ENCODE measurements at places on chromosomes 13 and 19.

DNA sequence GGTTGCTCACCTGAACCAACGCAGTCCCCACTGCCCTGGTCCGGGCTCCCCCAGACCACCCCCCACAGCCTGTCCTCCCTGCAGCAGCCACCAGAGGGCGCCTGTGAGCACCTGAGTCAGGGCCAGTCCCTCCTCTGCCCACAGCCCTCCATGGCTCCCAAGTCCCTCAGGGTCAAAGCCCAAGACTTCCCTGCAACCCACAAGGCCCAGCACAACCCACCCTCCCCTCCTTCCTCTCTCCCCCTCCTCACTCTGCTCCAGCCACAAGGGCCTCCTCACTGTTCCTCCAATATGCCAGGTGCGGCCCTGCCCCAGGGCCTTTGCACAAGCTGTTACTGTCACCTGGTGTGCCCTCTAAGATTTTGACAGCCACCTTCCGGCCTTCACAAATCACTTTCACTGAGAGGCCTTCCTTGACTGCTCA, 10.9 kb downstream of the GNA15 start:
- DNase-seq, result no peak

- DNase-seq, result no peak
These were observed 638.8 kb upstream of the SLITRK6 start for GRCh38 chr13:86438034-86438433.

DNA sequence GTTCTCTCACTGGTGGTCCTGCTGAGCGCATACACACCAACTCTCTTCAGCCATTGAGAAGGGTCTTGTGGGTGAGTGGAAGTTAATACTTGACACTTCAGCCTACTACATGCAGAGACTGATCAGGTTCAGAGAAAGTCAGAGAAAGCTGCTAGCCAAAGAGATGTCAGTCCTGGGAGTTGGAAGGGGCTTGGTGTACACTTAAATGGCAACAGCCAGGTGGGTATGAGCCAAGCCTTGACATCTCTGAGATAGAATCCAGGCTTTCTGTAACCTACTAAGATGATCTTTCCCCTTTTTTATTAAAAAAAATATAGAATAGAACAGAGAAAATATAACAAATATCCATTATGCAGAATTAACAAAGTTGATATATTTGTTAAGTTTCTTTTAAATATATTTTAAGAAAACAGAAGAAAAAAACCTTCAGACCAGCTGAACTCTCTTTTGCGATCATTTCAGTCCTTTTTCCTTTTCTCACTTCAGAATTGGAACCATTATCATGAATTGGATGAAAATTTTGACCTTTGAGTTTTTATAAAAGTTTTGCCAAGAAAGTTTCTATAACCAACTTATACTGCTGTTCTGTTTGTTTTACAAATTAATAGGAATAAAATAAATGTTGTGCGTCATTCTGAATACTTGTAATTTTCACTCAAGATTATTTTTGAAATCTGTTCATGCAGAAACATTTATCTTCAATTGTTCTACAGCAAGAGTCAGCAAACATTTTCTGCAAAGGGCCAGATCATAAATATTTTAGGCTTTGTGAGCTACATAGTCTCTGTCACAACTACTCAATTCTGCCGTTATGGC, 153.0 kb downstream of the RFC3 start:
- no peak for DNase-seq

- no peak for DNase-seq
These were observed 69.3 kb upstream of the MYO16 start for GRCh38 chr13:108560093-108560492.

GRCh38 chr13:44274771-44275205, 98.8 kb upstream of the SERP2 start:
- no peak for DNase-seq

DNA sequence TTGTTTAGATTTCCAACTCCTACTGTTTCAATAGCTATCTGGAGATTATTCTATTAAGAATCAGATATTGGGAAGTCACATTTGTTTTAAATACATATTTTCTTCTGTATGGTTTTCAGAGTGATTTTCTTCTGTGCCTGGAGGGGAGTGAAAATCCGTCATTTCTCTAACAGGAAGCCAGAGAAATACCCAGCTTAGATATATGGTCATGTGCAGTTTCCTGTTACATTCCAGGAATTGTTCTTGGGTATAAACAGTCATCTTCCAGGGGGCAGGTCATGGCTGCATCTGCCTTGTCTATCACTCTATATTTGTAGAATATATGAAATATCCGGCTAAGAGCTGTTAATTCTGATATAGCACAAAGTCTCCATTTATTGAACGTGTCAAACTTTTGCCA, 77.5 kb upstream of the MIR17HG start:
- DNase-seq, result no peak

DNA sequence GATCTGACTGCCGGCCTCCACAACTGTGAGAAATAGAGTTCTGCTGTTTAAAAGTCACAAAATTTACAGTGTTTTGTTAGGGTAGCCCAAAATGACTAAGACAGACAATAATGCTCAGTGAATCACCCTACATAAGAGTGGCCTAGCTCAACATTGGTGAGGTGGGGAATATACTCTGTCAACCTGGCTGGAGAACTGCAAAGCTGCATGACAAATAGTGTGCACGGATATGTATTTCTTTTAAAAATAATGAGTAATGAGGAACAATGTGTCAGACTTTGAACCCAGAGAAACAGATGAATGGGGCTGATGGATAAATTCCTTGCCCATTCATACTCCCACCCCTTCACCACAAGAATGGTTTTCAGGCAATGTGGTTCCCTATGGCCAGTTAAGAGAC, 372.4 kb downstream of the SUCLA2 start:
- DNase-seq, result no peak

- DNase-seq, result no peak
These were observed 2.7 kb downstream of the PHLDB3 start for GRCh38 chr19:43501661-43502418.

GRCh38 chr13:114104655-114105520, 27.5 kb downstream of the RASA3 start:
- no peak for DNase-seq

DNA sequence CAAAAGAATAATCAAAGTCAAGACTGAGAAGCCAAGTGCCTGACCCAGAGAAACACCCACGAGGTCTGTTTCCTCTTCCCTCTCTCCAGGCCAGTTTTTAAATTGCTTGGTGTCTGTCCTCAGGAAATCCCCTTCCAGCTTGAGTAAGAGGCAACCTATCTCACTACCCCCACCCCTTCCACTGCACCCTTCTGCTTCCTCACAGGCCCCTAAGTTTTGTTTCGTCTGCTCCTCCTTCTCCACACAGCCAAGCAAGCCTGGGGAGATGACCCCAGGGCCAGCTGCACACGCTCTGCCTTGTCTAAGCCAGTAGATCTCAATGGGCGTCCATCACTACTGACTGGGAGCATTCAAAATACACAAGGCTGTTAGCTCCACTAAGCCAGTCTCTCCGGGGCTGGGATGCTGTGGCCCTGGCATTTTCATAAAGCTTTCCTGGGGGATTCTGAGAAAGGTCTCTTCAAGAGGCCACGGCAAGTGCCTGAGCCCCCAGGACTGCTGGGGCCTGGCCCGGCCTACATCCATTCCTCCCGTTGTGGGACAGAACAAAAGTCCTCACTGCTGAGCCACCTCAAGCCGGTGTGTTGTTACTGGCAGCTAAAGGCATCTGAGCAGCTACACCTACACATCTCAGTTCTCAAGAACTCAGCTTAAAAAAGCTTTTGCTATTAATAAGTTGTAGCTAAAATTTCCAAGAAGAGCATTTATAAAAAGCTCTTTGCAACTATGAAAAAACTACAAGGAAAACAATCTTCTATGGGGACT, 14.9 kb upstream of the IL4I1 start:
- no peak for DNase-seq

DNA sequence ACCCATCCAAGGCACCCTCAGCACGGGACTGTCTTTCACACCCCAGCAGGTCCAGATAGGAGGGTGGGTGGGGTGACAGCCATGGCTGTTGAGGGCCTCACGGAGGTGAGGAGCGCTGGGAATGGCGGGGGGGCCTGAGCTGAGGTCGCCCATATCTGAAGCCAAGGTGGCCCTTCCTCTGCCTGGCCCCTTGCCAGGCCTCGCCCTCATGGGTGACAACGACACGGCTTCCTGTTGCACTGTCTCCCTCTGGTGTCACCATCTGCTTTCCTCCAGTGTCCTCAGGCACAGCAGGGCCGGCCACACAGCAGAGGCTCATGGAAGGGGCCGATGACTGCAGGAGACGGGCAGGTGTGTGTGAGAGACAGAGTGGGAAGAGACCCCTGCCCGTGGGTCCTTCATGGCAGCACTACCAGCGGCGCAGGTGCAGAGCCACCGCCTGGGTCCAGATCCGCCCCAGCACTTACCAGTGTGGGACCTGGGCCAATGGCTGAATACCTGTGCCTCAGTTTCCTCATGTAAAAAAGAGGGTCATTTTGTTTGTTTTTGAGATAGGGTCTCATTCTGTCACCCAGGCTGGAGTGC, 8.1 kb upstream of the NKPD1 start:
- no peak for DNase-seq

DNA sequence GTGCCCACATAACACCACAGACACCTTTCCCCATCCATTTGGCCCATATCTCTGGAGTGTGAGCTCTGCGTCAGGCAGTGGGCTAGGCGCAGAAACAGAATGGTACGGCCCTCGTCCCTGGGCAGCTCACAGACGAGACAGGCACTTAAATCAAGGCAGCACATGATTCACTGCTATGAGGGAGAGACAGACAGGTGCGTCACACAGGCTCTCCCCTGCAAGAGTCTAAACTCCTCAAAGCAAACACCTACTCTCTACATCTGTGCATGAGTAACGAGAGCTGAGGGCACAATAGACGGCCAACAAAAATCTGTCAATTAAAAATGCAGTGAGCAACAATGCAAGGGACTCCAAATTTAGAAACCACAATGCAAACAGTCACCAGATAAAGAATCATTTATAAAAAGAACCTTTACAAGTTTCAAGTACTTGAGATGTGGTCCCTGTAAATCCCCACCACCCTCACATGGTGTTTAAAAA, 348.9 kb downstream of the UQCRFS1 start:
- DNase-seq, result no peak

- no peak for DNase-seq
These were observed 218.8 kb downstream of the NBEA start for GRCh38 chr13:35160896-35161295.

DNA sequence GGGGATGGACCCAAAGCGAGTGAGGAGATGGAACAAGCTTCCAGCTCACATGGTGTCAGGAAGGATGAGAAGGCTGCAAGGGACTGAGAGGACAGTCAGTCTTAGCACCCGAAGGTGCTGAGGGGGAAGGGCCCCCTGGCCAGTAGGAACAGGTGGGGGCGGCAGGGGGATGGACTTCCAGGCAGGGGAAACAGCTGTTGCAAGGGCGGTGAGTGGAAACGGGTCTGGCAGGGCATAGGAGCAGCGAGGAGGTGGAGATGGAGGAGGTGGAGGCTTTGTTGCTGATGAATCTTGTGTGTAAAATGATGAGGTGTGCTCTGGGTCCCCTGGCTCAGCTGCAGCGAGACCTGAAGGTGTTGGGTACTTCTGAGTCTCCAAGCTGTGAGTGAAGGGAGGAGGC, 1.2 kb downstream of the MAP1S start:
- DNase-seq, result no peak

DNA sequence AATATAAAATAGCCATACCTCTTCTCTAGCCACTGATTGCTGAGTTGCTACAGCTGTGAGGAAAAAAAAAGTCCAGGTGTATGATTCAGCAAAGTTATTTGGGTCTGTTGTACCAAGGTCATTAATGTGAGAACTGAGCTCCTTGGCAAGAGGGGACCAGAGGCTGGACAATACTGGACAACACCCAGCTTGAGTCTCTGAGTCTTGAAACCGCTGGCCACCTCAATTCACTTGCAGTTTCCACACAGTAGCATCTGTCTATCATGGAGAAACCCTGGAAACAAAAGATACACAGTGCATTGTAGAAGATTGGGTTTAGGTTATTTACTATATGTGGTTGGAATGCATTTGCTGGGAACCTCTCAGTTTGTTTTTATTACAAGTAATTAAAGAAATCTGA, 60.4 kb downstream of the WDFY2 start:
- DNase-seq, result no peak

DNA sequence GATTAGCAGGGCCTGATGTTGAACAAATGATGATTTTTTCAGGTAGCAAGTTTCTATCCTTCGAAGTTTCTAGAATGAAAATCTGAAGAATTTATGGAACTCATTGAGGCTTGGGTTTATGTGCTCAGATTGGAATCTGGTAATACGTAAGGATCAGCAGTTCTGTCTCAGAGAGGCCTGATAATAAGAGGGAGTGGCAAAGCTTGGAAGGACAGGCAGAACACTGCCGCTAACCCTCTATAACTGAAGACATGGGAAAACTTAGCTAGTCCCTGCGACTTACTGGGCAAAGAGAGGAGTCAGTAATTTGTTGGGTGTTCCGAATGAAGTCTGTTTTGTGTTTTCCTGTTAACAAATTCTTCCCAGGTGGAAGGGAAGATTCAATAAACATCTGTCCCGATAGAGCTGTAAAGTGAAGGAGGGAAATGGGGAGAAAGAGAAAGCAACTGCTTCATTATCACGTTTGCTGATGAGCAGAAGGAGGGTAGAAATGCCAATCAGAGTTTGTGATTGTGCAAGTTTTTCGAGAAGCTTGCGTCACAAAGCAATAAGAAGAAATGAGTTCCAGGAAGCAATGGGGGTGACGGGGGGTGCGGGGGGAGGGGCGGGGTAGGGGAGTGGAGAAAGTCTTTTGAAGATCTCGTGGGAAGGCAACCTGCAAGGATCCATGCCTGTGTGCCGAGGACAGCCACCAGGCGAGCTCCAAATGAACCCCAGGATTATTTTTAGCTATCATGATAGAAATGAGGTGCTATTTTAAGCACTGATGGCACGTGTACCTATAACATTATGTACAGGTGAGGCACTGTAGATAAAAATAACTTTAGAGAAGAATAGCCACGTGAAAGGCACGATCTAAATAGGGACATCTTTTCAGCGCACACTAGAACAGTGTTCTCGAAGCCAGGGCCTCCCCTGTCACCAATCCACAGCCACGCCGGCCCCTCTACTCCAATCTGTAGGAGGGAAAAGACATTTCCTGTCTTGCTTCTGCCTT, 224.1 kb downstream of the FGF9 start:
- DNase-seq, result no peak

GRCh38 chr13:24922387-24922744, 158.4 kb downstream of the RNF17 start:
- DNase-seq, result peak; percentile 8

- no peak for DNase-seq
These were observed 3.0 kb downstream of the TRPM4 start for GRCh38 chr19:49160450-49161189.

DNA sequence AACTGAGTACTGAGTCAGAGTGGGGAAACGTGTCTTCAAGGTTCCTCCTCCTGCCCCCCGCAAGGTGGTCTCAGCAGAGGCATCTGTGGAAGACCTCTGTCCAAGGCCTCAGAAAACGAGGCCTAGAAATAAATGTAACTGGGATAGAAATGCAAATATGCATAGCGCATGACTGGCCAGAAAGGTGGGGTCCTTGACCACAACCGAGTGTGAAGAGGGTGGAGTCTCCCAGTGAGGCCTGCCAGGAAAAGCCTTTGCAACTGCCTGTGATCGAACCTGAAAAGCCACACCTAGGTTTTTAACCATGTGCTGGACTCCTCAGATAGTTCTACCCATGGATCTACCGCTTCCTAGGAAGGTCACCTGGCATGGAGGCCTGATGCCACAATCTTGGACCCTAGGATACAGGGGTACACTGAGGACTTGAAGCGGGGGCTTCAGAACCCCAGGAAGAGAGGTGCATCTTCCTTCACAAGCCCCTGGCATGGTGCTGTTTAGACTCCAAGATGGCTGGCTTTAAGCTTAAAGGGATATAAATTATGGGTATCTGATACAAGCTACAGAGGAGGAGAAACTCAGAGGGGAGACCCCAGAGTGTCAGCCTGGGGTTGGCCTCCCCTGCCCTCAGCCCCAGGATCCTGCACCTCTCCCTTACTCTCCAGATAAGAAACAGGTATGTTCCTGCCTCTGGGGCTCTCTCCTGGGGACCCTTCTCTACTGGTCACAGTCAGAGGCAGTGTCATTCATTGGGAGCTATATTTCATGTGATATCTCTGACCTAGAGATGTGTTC, 18.3 kb upstream of the SIGLEC6 start:
- no peak for DNase-seq
